ENCODE measurements at places on chromosomes 6 and 20.

- no peak for DNase-seq
Measured at GRCh38 chr20:37341632-37342031, 4.3 kb upstream of the SRC start.

- DNase-seq = no peak
Measured at GRCh38 chr20:14401479-14402138, 64.2 kb upstream of the FLRT3 start.

GRCh38 chr6:110399219-110400071 is 15.9 kb downstream of the DDO start:
- DNase-seq = no peak

GRCh38 chr6:143697076-143697800 is 19.5 kb downstream of the PHACTR2 start:
- no peak for DNase-seq

GRCh38 chr20:62246872-62247652 is 8.7 kb downstream of the OSBPL2 start:
- no peak for DNase-seq

GRCh38 chr20:35515949-35516645 is 13.4 kb downstream of the C20orf173 start:
- peak; percentile 59 for DNase-seq

DNA sequence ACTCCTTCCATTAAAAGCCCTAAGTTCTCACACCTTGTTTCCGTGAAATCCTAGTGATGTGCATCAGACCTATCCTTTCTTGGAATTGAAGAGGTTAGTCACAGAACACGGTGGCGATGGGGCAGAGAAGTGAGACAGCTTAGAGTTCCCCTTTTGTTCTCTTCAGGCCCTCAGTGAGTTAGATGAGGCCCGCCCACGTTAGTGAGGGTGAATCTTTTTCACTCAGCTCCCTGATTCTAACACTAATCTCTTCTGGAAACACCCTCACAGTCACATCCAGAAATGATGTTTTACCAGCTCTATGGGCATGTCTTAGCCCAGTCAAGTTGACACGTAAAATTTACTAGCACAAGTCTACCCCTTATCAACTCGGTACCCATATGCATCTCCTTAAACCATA is 172.7 kb upstream of the NOX3 start:
- DNase-seq = no peak

GRCh38 chr6:126721581-126722160 is 381.8 kb downstream of the CENPW start:
- peak; percentile 91 for DNase-seq

DNA sequence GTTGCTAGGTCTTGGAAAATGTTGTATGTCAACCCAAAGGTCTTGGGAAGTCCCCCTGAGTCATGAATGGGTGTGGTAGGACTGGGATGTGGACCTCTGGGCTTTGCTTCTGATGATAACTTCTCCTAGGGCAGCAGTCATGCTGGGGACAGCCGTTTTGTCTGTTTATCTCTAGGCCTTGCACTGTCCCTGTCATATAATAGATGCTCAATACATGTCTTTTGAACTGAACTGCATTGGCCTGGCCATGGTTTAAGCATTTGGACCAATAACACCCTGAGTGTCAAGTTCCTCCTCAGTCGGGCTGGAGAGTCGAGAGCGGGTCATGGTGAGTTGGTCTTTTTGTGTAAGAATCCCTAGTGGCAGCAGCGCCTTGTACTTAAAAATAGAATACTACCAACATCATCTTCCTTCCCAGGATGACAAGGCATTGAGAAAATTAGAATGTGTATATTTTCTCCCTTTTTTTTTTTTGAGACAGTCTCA is 43.1 kb downstream of the E2F3 start:
- DNase-seq = no peak

DNA sequence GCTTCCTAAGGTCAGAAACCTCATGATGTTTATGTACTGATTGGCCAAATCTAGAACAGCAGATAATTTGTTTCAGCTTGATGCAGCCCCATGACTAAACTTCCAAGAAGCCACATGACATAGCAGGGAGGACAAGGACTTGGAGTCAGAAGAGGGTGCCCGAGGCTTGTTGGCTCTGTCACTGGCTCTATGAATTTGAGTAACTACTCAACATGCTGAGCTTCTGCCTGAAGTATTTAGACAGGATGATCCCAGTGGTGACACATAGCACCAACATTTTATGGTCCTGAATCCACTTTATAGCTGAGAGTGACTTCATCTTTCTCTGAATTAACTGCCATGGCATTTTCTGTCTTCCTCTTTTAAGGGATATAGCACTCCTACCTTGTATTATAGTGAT is 13.5 kb upstream of the TBX18 start:
- peak; percentile 0 for DNase-seq

DNA sequence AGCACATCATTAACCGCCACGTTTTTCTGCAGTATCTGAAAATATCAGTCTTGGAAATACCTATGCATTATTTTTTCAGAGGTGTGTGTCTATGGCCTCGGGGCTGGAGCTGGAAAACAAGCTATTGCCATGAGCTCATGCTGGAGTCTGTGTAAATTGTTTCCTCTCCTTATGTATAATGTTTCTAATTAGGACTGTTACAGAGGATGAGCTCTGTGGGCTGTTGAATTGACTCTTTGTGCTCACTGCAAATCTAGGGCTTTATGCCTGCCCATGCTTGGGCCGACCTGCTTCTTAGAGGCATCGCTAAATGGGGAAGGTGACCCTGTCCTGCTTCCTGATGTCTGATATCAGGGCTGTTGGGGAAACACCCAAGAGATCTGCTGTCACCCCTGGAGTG is 80.8 kb upstream of the SLC22A16 start:
- no peak for DNase-seq

- no peak for DNase-seq
Measured at GRCh38 chr6:39801456-39802251, 9.5 kb downstream of the DAAM2 start.

- DNase-seq = no peak
Measured at GRCh38 chr6:3102875-3103274, 15.6 kb upstream of the BPHL start.

DNA sequence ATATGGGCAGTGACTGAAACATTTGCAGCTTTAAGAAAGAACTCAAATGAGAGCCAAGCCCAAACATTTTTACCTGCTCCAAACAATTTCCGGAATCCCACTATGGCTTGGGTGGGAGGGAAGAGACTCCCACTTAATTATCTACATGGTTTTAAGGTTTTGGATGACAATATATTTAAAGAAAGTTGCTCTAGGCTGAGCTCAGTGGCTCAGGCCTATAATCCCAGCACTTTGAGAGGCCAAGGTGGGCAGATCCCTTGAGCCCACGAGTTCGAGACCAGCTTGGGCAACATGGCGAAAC is 9.5 kb upstream of the AKAP12 start:
- no peak for DNase-seq

- DNase-seq = no peak
Measured at GRCh38 chr6:42230345-42231321, 13.0 kb upstream of the MRPS10 start.

DNA sequence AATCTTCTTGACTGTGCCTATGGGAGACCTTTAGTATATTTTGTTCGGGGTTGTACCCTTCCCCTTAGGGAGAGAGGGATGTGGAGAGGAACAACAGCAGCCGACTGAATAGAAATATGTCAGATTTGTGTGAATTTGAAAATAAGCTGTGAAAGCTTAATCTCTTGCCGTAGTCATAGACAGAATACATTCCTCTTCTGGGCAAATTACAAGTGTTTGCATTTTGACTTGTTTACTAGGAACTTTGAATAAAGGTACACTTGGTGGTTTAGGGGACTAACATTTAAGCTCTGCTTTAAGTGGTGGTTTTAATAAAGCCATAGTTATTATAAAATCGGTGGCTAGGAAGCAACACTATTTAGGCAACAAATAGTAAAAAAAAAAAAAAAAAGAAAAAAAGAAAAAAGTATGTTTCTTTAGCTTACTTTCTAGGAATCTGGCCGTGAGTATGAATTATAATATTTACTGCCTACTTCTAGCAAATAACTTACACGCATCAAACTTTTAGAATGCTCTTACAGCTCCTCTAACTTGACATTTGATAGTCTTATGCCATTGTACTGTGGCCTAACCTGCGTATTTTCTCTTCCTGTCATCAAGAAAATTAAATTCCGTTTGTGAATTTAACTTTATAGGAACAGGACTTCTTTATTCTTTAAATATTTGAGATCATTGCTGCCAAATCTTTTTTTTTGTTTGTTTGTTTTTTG is 65.1 kb downstream of the ZBTB2 start:
- peak; percentile 8 for DNase-seq

GRCh38 chr20:44488551-44488950 is 12.9 kb downstream of the TTPAL start:
- DNase-seq = no peak

DNA sequence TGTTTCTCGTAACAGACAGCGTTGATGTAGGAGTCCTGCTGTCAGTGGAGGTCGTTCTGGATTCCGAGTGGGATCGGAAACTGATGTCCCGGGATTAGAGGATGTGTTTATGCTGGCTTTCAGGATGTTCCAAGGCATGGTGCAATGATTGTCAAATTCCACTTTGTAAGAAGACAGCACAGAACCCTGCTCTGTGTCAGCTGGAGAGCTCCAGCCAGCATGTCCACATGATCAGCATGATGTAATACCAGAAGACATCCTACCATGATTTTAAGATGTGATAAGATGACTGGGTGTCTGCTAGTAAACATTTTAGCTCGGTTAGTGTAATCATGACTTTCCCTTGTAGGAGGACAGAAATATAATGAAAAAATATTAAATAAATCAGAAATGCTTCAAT is 20.3 kb downstream of the ENPP1 start:
- DNase-seq = no peak

DNA sequence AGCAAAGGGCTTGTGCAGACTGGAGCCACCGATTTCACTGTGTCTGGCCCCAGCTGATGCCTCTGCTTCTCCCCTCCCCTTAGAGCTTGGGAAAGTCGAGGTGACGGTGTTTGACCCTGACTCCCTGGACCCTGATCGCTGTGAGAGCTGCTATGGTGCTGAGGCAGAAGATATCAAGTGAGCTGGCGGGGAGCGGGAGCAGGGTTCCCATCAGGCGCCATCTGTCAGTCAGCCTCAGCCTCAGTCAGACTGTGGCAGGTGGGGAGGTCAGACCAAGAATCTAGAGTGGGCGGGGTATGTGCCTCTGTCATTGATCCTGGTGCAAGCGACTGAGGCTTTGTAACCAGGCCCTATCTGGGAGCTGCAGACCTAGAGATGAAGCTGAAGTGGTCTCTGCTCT is 5.5 kb downstream of the ERGIC3 start:
- no peak for DNase-seq

DNA sequence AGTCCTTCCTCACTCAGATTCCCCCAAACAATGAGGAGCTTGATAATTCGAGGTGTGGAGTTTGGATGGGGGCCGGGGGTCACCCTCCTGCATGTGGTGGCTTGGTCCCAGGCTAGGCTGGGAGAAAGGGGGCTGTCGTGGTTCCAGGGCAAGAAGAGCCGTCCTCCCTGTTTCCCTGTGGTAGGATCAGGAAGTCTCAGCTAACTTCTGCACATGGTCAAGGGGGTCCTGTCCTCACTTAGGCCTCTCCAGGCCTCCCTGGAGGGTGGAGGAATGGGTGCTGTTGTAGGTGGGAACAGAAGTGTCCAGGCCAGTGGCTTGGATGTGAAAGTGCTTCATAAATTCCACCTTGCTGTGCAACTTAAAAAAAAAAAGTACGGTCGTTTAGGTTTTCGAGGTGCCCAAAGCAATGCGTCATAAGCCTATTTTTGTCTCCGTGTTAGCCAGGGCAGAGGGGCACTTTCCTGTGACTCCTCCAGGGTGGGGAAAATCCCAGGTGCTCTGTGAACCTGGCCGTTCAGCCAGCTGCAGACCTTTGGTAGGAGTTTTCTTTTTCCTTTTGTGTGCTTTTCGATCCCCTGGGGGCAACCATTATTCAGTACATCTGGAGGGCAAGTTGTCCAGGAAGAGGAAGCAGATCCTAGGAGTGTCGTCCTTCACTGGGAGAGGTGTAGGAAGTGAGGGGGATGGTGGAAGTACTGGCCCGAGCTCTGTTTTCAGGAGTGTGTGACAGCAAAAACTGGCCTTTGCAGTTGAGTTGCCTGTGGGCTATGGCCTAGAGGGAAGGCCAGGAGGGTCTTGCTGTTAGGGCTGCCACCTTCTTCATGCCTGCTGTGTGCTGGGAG is 9.6 kb downstream of the IGF2R start:
- no peak for DNase-seq

GRCh38 chr6:148682990-148683389 is 63.8 kb upstream of the UST start:
- no peak for DNase-seq

GRCh38 chr20:13874394-13875157 is 89.7 kb downstream of the NDUFAF5 start:
- DNase-seq = no peak

DNA sequence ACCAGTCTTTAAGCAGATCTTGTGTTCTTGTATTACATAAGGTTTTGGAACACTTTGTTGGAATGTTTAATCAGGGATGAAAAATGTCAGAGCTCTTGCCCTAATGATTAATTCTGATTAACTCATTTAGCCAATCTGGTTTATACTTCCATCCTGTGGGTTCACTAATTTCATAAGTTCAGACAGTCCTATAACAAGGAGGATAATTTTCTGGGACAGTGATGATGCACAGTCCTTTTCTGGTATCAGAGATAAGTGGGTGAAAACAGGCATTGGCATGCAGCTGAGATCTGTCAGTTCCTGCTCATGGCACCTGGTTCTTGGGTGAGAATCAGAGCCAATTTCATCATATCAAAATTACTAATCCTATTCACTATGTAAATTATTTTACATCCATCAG is 125.0 kb upstream of the LAMA2 start:
- DNase-seq = no peak

- no peak for DNase-seq
Measured at GRCh38 chr6:4437342-4437741, 302.0 kb upstream of the ECI2 start.

GRCh38 chr20:13166011-13166410 is 55.1 kb upstream of the ISM1 start:
- DNase-seq = no peak

DNA sequence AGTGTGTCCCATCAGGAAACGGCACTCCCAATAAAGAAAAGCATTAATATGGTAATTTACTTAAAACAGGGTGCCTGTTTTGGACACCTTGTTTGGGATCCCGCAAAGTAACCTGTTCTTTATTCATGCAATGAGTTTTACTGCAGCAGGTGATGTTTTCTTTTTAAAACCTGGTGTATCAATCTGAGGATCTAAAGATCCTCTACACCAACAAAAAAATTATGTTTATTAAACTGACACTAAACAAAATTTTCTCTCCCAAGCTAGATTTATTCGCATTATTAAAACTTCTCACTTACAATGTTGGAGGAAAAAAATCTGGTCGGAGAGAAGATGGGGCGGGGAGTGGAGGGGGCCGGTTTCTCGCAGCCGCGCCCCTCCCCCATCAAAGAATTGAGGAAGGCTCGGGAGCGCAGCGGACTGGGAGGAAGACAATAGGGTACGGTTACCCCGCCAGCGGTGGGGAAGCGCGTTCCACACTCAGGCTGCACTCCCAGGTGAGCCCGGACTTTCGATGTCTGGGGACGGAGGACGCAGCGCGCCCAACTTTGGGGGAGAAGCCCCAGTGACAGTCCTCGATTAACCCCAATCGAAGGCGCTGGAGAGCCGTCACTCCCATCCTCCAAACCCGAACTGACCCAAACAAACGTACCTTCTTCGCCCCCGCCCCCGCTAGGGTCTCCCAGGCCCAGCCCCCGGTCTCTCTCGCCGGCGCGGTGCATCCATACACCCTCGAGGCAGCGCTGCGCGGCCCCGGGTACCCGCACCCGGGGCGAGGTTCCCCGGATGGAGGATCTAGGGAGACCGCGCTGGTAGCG is 1.3 kb downstream of the CD24 start:
- no peak for DNase-seq

All from HS-27A (cell line).